Fibroblast of gingiva (primary cell): ENCODE measurements at places on chromosomes 6 and 20.
A peak's percentile ranks its signal among the peaks of the same experiment; 100 is the strongest.

DNA sequence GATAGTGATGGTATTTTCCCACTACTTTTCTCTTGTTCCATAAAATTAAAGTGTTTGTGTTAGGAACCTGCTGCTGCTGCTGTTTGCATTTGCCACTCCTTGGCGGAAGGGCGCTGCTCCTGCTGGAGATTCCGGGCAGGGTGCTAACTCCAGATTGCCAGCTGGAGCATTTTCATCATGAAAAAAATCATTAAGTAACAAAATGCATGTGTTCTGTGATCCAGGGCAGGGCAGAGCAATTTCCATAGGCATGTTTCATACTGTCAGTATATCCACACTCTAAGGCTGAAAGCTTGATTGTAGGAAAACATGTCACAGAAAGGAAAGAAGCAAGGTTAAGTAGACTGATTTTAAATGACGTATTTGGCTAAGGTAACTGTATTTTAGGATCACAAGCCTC is 24.0 kb downstream of the PBOV1 start:
- no peak for DNase-seq

GRCh38 chr20:4108495-4109306 is 93.3 kb upstream of the RNF24 start:
- DNase-seq = peak; percentile 79

GRCh38 chr20:44195605-44196004 is 8.6 kb upstream of the JPH2 start:
- no peak for DNase-seq

- peak; percentile 89 for DNase-seq
Observed at GRCh38 chr6:33297956-33298772, 578 bp downstream of the RGL2 start.

- DNase-seq = peak; percentile 21
Observed at GRCh38 chr6:105272786-105273185, 93.0 kb upstream of the POPDC3 start.

DNA sequence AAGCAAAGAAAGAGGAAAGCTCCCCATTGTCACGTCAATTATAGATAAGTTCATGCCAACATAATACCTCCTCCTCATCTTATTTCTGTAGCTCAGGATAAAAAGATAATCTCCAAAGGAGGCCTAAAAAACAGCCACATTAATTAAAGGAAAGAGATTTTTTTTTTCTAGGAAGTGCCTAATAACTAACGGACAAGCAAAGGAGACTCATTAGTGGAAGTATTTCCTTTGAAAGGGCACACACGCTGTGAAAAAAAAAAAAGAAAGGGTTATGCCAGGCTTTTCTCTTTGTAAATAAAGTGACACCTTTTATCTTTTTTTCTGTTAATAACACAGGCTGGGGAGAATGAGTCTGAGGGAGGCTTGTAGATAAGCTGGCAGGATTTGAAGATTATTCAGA is 55.7 kb downstream of the PCSK2 start:
- DNase-seq = no peak

DNA sequence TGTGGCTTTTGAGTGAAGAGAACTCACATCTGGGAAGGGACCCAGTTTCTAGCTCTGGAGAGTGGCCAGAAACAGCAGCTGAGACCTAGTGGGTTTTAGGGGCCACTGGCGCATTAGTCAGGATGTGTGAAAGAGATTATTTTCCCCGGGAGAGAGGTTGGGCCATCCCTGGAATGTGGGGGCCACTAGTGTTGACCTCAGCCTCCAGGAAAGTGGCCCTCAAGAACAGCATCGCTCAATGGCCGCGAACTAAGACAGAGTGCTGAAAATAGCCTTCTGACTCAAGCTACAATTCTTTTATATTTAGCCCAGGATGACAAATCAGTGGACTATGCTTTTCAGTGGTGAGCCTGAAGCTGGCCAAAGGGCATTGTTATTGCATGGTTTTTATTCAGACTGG is 210.4 kb upstream of the RNF24 start:
- peak; percentile 92 for DNase-seq

DNA sequence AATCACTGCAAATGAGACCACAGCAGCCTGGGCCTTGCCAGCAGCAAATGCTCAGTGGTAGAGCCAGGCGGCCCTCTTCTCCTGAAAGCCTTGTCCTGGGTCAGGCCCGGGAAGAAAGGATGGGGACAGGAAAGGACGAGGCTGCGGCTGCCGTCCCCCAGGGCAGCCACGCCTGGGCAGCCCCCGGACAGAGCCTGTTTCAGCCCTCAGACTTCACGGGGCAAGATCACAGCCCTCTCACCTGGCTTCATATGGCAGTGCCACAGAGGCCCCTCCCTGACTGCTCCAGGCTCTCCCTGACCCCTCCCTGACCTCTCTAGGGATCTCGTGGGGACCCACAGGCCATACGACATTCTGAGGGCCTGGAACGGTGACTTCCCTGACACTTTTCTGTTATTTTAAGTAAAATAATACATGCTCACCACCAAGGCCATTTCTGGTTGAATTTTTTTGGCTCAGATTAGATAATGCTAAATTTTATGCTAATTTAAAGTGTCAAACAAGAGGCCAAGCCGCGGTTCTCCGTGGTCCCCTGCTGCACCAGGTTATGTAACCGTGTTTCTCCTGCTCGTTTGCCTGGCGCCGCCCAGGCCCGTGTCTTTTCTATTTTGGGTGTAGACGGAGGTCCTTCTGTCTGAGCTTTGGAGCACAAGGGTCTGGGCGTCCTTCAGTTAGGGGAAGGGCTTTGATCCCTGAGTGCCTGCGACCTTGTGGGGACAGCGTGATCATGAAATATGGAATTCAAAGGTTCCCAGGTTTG is 59.9 kb upstream of the BHLHE23 start:
- no peak for DNase-seq

DNA sequence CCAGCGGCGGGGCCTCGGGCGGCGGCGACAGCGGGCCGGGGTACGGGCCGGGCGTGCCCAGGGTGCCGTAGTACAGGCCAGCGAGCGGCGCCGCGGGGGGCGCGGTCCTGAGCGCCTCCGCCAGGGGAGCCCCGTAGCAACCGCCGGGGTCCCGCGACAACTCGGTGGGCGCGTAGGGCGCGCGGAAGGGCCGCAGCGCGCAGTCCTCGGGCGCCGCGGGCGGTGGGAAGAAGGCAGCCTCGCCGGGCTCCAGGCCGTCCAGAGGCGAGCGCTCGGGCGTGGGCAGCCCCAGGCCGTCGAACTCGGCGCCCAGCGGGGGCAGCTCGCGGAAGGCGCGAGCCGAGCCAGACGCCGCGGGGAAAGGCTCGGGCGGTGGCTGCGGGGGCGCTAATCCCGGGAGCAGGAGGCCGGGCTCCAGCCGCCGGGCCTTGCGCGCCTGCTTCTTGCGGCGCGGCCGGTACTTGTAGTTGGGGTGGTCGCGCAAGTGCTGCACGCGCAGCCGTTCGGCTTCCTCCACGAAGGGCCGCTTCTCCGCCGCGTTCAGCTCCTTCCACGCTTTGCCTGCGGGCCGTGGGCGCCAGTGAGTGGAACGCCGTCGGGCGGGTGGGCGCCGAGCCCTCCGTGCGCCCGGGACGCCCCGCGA is 916 bp downstream of the SOX18 start:
- no peak for DNase-seq

DNA sequence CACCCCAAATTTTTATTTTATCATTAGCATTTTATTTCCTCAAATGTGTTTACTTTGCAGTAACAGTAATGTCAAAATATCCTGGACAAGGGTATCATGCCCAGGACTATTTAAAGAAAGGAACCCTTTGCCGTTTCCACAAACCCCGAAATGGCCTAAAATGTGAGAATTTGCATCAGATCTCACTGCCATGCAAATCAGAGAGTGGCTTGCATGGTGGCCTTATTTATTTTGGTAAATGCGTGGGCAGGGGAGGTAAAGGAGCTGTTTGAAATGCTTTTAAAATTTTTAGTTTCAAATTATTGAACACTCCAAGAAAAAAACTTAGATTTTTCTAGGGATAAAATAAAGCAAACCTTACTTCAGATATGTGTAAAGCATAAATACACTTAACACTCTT is 43.8 kb downstream of the ADAT2 start:
- no peak for DNase-seq

DNA sequence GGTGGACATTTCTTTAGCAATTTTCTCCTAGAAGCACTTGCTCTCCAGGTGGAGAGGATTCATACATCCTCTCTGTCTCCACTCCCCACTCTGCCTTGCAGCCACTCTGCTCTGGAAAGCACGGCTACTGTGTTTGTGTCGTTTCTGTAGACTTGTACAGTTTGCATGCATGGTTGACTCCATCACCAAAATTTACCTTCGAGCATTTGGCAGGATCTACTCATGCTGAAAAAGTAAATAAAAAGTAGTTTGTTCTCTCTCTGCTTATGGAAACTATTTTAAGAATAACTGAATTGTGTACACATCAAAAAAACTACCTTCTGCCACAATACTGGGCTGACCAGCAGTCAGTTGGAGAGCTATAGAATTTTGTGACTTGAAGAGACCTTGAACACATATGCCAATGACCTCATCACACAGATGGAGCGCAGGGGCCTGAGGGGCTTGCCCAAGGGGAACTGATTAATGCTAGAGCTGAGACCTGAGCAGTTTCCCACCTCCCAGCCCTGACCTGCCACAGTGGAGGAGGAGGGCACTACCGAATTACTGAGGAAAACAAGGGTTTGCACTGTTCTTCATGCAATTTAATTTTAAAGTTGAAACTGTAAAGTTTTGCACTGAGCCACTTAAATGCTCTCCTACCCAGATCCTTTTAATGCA is 33.7 kb upstream of the FOXQ1 start:
- DNase-seq = no peak

GRCh38 chr20:32031007-32031958 is 20.8 kb upstream of the HCK start:
- DNase-seq = peak; percentile 69

- DNase-seq = no peak
Observed at GRCh38 chr6:34644716-34645115, 51.9 kb downstream of the ILRUN start.

DNA sequence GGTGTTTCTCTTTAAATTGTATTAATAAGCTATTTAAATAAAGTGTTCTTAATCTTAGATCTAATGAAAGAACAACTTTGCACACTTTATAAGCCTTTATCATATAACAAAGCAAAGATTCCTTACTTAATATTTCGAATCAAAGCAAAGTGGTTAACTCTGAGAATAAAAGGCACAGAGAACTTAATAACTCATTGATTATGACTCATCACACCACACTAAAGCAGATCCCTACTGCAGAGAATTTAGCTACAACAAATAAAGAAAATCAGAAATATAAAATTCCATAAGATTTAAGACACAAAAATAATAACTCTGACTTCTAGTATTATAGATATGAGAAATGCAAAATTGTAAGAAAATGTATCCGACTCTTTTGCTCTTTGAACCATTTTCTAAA is 135.6 kb upstream of the RUNX2 start:
- DNase-seq = no peak

GRCh38 chr6:77341058-77341986 is 122.0 kb downstream of the HTR1B start:
- no peak for DNase-seq

DNA sequence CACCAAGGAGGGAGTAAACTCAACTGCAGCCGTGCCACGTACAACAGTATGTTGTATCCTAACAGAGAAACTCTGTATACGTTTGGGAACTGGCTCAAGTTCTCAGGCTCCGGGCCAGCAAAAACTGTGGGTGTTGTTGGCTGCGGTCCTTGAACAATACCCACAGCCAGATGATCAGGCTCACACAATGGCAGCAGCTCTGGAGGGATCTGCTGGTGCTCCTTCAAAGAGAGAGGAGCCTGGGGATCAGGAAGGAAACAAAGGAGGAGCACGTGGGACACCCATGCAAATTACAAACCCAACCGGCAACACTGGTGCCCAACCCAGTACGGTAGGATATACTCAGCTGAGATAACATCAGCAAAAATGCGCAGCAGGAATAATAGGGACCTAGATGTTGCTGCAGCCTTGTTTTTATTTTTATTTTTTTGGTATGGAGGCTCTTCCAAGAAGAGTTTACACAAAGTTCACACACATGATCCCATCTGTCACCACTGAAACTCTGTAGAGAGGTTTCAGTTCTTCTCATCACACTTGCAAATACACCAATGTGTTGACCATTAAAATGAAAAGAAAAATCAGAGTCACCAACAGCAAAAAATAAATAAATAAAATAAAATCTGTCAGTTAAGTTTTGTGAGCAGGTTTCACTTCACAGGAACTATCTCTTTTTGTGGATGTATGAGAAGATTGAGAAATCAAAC is 41.2 kb upstream of the PDE10A start:
- DNase-seq = no peak

DNA sequence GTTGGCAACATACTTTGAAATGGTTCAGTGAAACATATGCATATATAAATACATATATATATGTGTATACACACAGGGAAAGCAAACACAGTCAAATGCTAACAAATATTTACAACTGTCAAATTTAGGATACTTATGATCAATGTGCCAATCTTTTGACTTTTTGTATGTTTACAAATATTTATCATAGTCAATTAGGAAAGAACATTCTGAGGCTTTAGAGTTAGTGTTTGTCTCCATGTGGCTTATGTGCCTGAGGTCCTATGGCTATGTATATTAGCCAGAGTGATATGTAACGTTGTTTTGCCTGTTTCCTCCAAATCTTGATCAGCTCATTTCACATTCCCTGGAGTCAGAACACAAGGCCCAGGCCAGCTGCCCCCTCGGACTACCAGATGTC is 126.5 kb upstream of the MAN1A1 start:
- DNase-seq = no peak

- no peak for DNase-seq
Observed at GRCh38 chr20:32569380-32570305, 15.5 kb downstream of the NOL4L start.

DNA sequence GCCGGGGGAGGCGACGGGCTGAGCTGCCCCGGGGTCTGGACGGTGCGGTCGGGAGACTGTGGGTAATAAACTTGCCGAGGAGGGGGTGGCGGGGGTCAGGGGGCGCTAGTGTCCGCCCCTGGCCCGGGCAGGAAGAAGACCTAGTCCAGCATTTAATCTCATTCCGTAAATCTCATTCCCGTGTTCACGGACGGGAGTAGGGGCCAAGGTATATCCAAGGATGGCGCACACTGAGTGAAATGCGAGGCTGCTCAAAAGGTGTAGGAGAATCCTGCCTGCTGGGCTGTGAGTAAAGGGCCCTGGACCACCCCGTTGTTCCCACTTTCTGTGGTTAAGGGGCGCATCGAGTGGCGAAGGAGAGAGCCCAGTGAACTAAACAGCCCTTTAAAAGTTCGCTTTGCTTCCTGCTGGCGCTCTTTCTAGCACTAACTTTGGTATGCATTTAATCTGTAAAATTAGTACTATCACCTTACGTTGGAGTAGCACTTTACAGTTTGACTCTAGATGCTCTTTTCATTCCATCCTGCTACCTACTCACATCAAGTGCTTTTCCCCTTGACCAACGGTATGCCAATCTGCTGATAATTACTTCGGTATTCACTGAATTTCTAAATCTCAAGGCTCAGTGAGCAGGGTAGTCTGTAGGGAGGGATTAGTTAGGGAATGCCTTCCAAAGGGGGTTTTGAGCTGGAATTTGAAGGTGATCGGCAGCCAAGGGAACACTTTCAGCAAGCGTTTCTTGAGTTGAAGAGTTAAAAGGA is 730 bp downstream of the PARD6B start:
- DNase-seq = no peak

DNA sequence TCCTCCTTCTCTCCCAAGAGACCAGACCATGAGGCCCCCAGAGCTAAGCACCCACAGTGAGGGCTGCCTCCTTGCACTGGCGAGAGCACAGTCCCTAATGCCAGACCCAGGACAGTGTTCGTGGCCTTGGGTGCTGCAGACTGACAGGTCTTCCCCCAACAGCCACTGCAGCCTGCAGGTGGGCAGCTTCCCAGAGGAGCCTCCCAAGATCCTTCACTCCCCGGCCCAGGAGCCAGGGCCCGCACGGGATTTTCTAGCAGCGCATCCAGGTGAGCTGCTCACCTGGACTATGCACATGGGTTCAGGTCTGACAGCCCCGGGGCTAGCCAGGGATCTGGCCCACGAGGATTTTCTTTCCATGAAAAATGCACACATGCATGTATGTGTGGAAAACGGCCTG is 41.7 kb downstream of the SUMO4 start:
- DNase-seq = no peak
